ENCODE measurements at places on chromosomes 12 and 14. TPM values are rescaled to one million over a fixed set of nuclear protein-coding genes. Genes with fewer than 3 reads are reported as not detected.

- no peak for DNase-seq
- no peak overlapping the region for H3K27ac ChIP-seq
- H3K4me1 ChIP-seq, result no peaks in the 10 kb centered on the region
- no peak overlapping the region for H3K4me3 ChIP-seq
- H3K27me3 ChIP-seq, result no peaks in the 10 kb centered on the region
Observed at GRCh38 chr14:103686831-103687485, 28.3 kb downstream of the XRCC3 start.

DNA sequence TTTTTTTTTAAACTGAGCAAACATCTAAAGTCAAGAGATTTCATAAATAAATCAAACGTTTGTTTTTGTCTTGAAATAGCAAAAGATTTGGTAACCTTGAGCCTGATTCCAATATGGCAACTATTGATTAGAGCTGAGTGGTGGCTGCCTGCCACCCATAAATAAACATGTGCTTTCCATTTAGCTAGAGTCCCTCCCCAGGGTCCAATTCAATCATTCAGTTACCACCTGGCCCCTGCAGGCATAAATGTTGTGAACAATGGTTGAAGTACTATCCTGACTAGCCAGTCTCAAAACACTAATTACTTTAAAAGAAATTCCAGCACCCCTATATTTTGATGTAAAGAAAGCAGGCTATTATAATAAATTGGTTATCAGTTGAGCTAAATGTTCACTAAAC is 129.7 kb upstream of the GRIP1 start:
- H3K4me1 ChIP-seq, result no peaks in the 10 kb centered on the region
- H3K4me3 ChIP-seq, result no peak overlapping the region
- no peak overlapping the region for H3K27ac ChIP-seq
- no peak for DNase-seq

ASCL1 gene
- 0.34 TPM for total RNA-seq

GRCh38 chr12:64826234-64826633 is 1.8 kb downstream of the TBC1D30 start:
- no peak overlapping the region for H3K4me3 ChIP-seq
- H3K4me1 ChIP-seq, result no peaks in the 10 kb centered on the region

DNA sequence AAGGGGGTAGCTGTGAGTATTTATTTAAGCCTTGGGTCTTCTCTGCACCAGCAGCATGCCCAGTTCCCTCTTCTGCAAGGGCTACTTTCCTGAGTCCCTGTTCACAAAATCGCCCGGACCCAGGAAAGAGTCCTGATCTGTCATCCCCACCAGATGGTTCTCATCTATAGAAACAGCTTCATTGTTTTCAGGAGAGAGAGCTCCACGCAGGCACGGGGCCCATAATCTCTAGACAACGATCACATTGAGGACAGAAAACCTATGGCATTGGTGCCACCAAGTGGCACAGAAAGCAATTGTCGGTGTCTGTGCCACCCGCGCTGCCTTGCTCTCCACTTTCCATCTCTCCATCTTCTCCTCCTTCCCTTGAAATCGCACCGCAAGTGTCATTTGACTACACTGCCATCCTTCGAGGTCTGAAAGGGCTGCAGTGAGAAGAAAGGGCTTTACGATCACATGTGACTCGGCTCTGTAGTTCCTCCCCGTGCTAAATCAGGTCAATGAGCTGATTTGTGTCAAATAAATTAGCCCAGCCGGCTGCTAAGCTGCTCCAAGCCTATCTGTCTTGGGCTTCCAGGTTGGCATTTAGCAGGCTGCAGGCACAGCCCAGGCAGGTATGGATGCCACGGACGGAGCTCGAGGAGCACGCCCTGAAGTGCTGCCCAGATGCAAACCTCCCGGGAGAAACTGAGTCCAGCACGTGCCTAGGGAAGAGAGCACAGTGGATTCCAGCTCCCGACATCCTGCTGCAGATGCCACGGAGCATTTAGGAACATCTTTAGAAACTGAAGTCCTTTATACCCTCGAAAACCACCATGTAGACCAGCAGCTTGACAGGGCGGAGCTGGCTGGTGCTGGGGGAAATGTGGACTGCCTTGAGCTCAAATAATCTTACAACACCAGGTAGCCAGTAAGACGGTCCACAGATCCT is 28.8 kb downstream of the SPRING1 start:
- H3K4me3 ChIP-seq, result no peak overlapping the region
- no peak overlapping the region for H3K27ac ChIP-seq
- DNase-seq, result no peak

DNA sequence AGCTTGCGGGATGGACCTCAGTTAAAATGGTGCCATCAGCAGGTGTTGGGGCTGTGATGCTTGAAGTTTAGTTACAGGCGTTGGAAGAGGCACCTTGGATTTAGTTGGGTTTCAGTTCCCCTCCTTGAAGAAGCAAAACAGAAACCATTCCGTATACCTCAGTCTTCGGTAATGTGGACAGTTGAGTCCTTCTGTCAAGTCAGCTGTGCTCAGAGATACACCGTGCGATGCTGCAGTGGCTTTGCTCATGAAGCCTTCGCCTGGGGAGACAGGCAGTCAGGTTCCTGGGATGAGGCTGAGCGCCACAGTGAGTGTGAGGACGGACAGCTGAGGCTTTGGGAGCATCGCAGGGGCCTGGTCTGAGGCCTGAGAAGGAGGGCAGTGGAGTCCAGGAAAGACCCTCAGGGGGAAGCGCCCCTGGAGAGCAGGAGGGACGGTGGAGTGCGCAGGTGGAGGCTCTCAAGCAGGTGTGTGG is 7.4 kb downstream of the RAN start:
- no peak overlapping the region for H3K4me3 ChIP-seq
- DNase-seq, result no peak
- no peaks in the 10 kb centered on the region for H3K4me1 ChIP-seq
- H3K36me3 ChIP-seq, result peaks cover 26% of the 10 kb centered on the region
- no peaks in the 10 kb centered on the region for H3K27me3 ChIP-seq
- H3K27ac ChIP-seq, result no peak overlapping the region

PLEKHH1 gene
- 1.9 TPM for total RNA-seq

B4GALNT1 gene
- 1.0 TPM for total RNA-seq

- H3K27ac ChIP-seq, result peak overlapping the region; percentile 43
- H3K27me3 ChIP-seq, result no peaks in the 10 kb centered on the region
- peaks cover 9% of the 10 kb centered on the region for H3K36me3 ChIP-seq
- no peak for DNase-seq
Observed at GRCh38 chr14:54772451-54772881, 130.2 kb downstream of the GCH1 start.

DNA sequence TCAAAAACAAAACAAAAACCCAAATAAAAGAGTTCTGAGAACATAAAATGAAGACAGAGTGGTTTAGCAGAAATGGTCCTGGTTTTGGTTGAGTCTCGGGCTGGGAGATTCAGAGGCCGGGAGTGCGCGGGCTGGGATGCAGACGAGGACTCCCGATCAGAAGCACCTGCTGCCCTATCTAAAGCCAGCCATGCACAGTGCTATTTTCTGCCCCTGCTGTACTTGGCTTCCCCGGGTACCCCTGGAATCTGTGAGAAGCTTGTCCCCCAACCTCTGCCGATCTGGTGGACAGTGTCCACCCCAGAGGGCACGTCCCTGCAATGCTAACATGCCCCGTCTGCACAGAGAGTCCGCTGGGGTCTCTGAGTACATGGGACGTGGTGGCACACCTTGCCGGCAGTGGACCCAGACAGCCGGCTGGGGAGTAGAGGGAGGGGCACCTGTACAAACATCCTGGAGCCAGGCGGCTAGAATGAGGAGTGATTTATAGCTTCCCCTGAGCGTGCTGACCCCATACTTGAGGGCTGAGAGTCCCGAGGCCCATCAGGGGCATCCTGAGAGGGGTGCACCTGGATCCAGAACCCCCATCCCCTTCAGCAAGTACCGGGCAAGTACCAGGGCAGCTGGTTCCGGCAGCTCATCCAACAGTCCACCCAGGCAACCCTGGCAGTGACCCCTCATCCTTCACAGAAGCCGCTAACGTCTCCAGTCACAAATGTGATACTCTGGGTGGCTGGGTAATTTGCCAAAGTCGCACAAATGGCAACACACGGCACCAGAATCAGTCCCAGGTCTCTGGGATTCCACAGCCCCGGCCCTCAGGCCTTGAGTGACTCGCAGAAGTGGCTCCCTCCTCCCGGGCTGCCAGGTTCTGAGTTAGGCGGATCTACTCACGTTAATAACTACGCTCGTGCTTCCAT is 37.1 kb downstream of the CHGA start:
- no peak for DNase-seq
- H3K4me1 ChIP-seq, result peaks cover 20% of the 10 kb centered on the region
- no peak overlapping the region for H3K27ac ChIP-seq
- H3K4me3 ChIP-seq, result no peak overlapping the region
- no peaks in the 10 kb centered on the region for H3K36me3 ChIP-seq
- H3K27me3 ChIP-seq, result no peaks in the 10 kb centered on the region

CFAP73 gene
- not detected for total RNA-seq

JPH4 gene
- total RNA-seq, result not detected

DNA sequence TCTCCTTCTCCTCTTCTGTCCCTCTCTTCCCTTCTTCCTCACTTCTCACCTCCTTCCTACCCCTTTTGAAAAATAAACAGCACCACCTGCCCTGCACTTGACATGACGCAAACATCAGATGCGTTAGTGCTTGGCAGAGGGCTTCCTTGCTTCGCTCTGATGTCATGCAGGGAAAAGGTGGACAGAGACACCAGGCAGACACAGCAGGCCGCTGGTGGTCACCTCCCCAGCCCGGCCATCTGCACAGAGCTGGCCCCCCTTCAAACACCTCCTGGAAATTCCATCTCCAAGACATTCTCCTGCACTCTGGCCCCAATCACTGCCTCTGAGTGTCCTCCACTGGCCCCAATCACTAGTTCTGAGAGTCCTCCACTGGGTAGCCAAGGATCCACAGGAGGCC is 353.6 kb downstream of the MED13L start:
- H3K27me3 ChIP-seq, result no peaks in the 10 kb centered on the region
- H3K27ac ChIP-seq, result no peak overlapping the region
- no peaks in the 10 kb centered on the region for H3K4me1 ChIP-seq
- H3K36me3 ChIP-seq, result no peaks in the 10 kb centered on the region

DNA sequence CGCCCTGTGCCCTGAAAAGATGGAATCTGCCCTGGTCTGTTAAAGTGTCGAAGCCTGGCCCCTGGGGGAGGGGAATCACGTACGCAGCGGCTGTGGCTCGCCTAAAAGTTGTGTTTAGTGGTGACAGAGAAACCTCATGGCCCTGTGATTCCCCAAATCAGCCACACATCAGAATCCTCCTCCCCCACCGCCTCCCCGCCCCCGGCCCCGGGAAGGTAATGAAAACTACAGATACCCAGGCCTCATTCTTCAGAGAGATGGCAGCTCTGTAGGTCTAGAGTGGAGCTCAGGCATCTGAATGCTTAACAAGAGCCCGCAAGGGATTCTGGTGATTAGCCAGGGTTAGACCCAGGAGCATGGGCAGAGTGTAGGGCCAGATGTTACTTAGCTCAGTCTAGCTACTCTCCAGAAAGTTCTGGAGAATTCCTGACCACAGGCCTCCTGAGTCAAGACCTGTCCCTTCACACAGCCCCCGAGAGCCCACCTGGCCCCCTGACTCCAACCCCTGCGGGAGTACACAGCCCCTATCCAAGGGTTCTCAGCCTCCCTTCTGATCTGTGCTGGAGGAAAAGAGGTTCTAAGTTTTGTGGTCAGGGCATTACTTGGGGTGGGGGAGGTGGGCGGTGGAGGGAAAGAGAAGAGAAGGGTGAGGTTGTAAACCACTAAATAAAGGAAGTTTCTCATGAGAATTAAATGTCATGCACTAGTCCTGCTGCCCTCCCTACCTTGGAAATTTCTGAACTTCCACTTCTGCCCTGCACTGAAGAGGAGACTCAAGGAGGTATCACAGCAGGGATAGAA is 114.8 kb downstream of the PLXNC1 start:
- no peak overlapping the region for H3K4me3 ChIP-seq
- H3K4me1 ChIP-seq, result no peaks in the 10 kb centered on the region
- no peak for DNase-seq
- H3K36me3 ChIP-seq, result no peaks in the 10 kb centered on the region

- DNase-seq, result no peak
- H3K36me3 ChIP-seq, result no peaks in the 10 kb centered on the region
- H3K4me1 ChIP-seq, result no peaks in the 10 kb centered on the region
- H3K27me3 ChIP-seq, result no peaks in the 10 kb centered on the region
Observed at GRCh38 chr14:83960832-83961512, 1569.0 kb upstream of the FLRT2 start.

- H3K36me3 ChIP-seq, result no peaks in the 10 kb centered on the region
- DNase-seq, result no peak
- H3K4me3 ChIP-seq, result no peak overlapping the region
- no peak overlapping the region for H3K27ac ChIP-seq
- no peaks in the 10 kb centered on the region for H3K27me3 ChIP-seq
Observed at GRCh38 chr14:33357225-33358010, 418.7 kb downstream of the NPAS3 start.

GRCh38 chr12:28893856-28894255 is 255.2 kb upstream of the FAR2 start:
- H3K4me1 ChIP-seq, result no peaks in the 10 kb centered on the region
- no peaks in the 10 kb centered on the region for H3K36me3 ChIP-seq
- H3K4me3 ChIP-seq, result no peak overlapping the region

- DNase-seq, result no peak
- H3K4me3 ChIP-seq, result no peak overlapping the region
- H3K36me3 ChIP-seq, result no peaks in the 10 kb centered on the region
- H3K4me1 ChIP-seq, result no peaks in the 10 kb centered on the region
- no peaks in the 10 kb centered on the region for H3K27me3 ChIP-seq
Observed at GRCh38 chr14:66140213-66140918, 345.8 kb upstream of the CCDC196 start.

GRCh38 chr12:65876898-65877721 is 52.8 kb downstream of the HMGA2 start:
- H3K36me3 ChIP-seq, result no peaks in the 10 kb centered on the region
- H3K27ac ChIP-seq, result no peak overlapping the region

SLC6A12 gene
- 23.7 TPM for total RNA-seq

RAN gene
- 184 TPM for total RNA-seq

KCNH3 gene
- not detected for total RNA-seq

GRCh38 chr14:64885559-64885958 is 5.9 kb upstream of the SPTB start:
- H3K36me3 ChIP-seq, result no peaks in the 10 kb centered on the region
- no peak overlapping the region for H3K4me3 ChIP-seq
- no peaks in the 10 kb centered on the region for H3K4me1 ChIP-seq
- no peaks in the 10 kb centered on the region for H3K27me3 ChIP-seq
- no peak for DNase-seq
- no peak overlapping the region for H3K27ac ChIP-seq

GRCh38 chr12:51441583-51441982 is 17.0 kb downstream of the SLC4A8 start:
- no peak overlapping the region for H3K4me3 ChIP-seq
- H3K27ac ChIP-seq, result no peak overlapping the region
- no peaks in the 10 kb centered on the region for H3K4me1 ChIP-seq

DNA sequence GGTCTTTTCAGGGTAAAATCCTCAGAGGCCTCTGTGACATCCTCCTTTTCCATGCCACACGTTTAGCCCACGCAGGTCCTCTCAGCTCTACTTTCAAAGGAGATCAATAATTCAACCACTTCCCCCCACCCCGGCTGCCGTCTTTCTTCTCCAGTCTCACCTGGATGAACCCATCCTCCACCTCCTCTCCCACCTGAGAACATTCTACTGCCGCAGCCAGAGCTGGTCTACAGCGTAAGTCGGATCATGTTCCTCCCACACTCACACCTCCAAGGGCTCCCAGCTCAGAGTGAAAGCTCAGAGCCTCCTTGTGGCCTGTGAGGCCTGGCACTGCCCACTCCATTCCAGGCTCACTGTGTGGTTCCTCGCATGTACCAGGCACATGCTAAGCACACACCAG is 246.6 kb downstream of the CHST11 start:
- H3K4me3 ChIP-seq, result no peak overlapping the region
- no peaks in the 10 kb centered on the region for H3K4me1 ChIP-seq
- no peaks in the 10 kb centered on the region for H3K27me3 ChIP-seq
- H3K27ac ChIP-seq, result no peak overlapping the region
- DNase-seq, result no peak
